ENCODE measurements at places on chromosomes 16 and 17. TPM values are rescaled to one million over a fixed set of nuclear protein-coding genes. Genes with fewer than 3 reads are reported as not detected.
A peak's percentile ranks its signal among the peaks of the same experiment; 100 is the strongest.

DNA sequence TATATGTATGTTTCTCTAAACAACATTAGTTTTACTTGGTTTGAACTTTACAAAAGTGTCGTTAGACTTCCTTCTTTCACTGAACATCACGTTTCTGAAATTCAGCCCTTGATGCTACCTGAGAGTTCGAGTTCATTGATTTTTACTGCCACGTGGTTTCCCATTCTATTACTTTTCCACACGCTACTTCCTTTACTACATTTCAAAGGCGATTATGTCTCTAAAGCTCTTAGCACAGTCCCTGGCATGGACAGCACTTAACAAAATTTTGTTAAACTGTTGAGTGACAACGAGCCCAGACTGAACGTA, 15.9 kb upstream of the ARHGAP17 start:
- no peak for DNase-seq

DNA sequence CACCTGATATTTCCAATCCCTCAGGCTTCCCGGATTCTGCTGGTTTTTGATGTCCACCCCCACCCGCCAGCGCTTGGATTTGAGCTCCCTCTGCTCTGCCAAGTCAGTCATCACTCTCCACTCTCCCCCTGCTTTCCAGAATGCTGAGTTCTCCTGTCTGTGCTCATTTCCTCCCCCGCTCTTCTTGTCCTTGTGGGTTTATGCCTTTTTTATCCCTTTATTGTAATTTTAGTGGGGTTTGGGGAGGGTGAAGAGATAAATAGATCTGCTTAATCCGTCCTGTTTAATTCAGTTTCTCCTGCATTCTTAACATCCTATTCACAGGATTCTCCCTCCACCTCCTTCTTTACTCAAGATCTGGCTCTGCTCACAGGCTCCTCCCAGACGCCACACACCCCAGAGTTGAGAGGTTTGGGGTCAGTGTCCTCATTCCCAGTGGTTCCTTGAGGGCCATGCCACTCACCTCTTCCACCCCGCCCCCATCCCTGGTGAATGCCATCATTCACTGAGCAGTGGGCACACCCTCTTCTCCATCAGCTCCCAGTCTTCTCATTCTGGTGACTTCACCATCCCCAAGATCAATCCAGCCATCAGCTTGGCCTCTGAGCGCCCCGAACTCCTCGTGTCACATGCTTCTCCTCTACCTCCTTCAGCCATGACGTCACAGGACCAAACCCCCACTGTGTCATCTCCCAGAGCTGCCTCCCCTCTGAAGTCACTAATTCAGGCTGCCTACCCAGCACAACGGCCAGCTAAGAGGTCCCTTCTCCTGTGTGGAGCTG, 15.1 kb upstream of the GUCY2D start:
- no peak for DNase-seq

GRCh38 chr17:78882540-78883088, 20.4 kb downstream of the CEP295NL start:
- no peak for DNase-seq

DNA sequence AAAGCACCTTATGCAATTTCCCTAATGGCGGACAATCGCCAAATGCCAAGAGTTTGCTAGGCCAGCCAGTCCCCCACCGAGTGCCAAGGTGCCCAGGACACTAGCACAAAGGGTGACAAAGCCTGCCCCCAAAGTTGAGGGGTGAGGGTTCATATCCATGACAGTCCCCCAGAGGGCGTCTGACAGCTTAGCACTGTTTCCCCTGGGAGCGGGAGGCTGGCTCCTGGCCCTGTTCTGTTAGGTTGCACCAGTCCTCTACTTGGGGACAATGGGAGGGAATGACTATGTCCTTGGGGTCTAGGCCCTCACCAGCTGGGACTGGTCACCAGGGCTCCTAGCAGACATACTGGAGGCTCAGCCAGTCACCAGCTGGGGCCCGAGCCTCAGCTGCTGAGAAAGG, 66.9 kb downstream of the MYO18A start:
- DNase-seq: no peak

GRCh38 chr16:12289175-12290063, 312.9 kb downstream of the SNX29 start:
- no peak for DNase-seq

DNA sequence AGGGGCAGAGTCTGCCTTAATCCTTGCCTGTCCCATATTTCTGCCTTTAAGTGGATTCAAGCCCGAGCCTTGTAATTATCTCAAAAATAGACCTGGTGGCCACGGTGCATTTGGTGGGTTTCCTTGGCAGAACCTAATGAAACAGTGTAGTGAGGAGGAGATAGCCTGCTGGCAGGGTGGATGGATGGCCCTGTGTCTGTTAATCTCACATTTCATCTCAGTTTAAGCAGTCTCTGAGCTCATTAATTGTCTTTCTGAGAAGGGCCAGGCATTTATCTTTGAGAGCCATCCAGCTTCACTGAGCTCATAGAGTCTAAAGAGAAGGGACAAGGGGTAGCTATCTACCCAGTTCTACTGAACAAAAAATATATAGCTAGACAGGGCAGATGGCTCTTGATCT, 364.0 kb upstream of the EEF2KMT start:
- DNase-seq: no peak

DNA sequence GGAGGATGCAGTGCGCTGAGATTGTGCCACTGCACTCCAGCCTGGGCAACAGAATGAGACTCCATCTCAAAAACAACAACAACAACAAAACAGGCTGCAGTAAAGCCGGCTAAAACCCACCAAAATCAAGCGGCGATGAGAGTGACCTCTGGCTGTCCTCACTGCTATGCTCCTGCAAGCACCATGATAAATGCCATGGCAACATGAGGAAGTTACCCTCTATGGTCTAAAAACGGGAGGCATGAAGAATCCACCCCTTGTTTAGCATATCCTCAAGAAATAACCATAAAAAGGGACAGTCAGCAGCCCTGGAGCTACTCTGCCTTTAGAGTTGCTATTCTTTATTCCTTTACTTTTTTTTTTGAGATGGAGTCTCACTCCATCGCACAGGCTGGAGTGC, 8.4 kb upstream of the LGALS3BP start:
- no peak for DNase-seq

GRCh38 chr17:44556832-44557606, at the start of gene FZD2:
TSS of gene FZD2 (plus strand) at chr17:44557484. CDS start at chr17:44557689, 205 bp downstream.
- peak; percentile 86 for DNase-seq

DNA sequence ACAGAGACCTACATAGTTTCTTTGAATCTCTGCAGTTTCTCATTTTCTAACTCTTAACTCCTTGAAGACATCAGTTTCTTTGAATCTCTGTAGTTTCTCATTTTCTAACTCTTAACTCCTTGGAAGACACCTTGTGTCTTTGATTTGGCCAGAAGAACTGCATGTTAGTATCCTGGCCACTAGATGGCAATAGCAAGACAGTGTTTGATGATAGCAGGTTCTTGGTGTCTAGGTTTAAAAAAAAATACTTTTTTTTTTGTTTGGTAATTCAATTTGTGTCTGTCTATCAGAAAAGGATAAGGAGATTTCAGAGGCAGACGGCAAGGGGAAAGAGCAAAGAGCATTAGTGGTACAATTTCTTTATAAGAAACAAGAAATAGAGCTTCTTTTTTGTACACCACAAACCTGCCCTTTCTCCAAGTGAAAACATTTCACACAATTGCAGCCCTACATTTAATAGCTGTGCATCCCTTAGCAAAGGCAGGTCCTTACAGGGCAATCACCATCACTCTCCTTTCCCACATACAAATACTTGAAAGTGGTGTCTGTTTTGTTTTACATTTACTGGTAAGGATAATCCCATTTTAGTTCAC, 1324.9 kb upstream of the CDH8 start:
- DNase-seq: no peak

- DNase-seq: peak; percentile 62
Observed at GRCh38 chr16:85303354-85303883, 191.1 kb upstream of the CIBAR2 start.

The CEP20 gene
- total RNA-seq: 20.9 TPM

GRCh38 chr16:87622756-87623319, 20.5 kb downstream of the JPH3 start:
- no peak for DNase-seq

All from progenitor cell of endocrine pancreas (in vitro differentiated cells).